ENCODE measurements at places on chromosomes 5 and 9.

GRCh38 chr9:8157683-8158324, 358.2 kb upstream of the DMAC1 start:
- H3K27ac ChIP-seq: no peak overlapping the region
- no peak overlapping the region for H3K4me3 ChIP-seq
- no peak for DNase-seq
- H3K4me1 ChIP-seq: no peaks in the 10 kb centered on the region
- H3K36me3 ChIP-seq: no peaks in the 10 kb centered on the region

DNA sequence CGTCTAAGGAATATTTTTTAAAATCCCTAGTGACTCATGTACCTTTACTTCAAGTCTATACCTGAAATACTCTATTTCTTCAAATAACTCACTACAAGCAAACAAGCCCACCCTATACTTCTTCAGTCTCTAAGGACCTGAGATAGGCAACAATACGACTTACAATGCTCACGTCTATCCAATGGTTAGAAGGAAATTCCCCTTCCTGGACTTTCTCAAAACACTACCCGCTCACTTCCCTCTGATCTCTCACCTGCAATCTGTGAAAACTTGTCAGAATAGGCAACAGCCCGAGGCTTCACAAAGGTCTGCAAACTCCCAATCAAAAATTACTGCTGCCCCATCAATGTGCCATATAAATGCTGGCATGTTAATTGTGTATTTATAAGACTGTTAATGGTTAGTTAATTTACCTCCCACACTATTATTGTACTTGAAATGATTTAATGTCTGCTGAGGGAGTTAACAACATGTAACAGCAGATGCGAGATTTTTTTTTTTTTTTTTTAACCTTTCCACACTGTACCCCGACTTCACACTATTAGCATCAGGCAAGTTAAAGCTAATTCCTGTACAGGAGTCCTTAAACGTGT, 27.3 kb downstream of the MAPKAP1 start:
- H3K27ac ChIP-seq: no peak overlapping the region
- H3K4me3 ChIP-seq: no peak overlapping the region
- no peaks in the 10 kb centered on the region for H3K36me3 ChIP-seq
- H3K4me1 ChIP-seq: no peaks in the 10 kb centered on the region
- no peak for DNase-seq

GRCh38 chr5:174799121-174799520, 74.7 kb downstream of the MSX2 start:
- H3K27ac ChIP-seq: no peak overlapping the region
- H3K27me3 ChIP-seq: no peaks in the 10 kb centered on the region
- no peaks in the 10 kb centered on the region for H3K4me1 ChIP-seq
- no peaks in the 10 kb centered on the region for H3K36me3 ChIP-seq
- no peak for DNase-seq

DNA sequence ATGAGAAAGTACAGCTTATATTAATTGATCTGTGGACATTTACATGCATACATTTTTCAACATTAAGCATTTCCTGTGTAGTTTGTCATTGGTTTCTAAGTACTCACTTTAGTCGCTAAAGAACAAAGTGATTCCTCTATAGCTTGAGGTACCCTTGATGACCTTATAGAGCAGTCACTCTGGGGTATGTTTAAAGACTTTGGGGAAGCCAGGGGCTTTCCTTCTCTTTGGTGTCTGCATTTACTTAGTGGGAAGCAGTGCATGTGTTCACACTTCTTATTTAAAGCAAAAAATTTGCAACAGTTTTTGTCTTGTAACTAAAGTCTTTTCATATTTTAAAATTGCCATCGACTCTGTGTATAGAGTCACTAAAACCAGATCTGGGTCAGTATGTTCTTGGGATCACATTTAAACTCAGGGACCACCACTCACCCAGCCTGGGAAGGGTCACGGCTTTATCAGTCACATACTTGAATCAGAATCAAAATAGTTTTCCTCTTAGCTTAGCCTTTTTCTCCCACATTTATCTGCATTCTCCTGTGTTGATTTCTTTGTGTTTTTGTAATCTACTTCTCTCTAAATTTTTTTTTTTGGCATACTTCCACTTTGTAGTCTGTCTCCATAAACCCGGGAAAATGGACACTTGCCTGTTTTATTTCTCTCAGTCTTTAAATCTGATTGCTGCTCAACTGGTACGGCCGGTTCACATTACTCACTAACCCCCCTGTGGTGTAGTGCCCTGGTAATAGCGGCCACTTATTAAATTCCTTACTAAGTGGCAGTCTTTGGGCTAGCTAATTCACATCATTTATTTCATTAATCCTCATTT, 143.9 kb upstream of the FBN2 start:
- no peaks in the 10 kb centered on the region for H3K27me3 ChIP-seq
- H3K36me3 ChIP-seq: no peaks in the 10 kb centered on the region
- DNase-seq: no peak
- H3K4me1 ChIP-seq: no peaks in the 10 kb centered on the region

DNA sequence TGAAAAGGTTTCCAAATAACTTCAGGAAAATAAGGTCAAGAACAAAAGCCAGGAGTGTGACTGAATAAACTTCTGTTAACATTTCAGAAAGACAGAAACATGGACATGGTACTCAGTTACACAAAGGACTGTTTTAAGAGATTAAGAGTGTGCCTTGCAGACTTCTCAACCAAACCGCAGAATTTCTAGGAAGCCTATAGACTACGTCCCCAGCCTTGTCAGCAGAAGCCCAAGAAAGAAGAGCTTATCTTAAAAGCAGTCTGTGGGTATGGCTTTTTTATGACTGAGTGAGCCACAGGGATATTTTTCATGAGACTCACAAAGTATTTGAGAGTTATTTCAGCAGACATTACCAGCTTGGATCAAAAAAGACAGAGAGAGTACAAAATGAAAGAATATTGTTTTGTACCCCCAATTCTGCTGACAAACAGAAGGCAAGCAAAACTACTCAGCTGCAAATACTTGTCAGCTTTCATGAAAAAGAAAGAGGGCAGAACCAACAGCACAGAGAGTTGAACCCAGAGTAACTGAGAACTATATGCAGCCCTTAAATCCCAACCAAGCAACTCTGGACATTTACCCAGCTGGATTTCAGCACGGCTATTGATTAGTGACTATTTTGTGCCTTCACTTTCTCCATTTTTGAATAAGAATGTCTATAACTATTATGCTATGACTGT, 711.0 kb upstream of the CTNND2 start:
- no peak overlapping the region for H3K4me3 ChIP-seq
- DNase-seq: no peak
- no peaks in the 10 kb centered on the region for H3K36me3 ChIP-seq

Measured in uterus (tissue), 4 donors.